ENCODE measurements at places on chromosomes 5 and 9.
A peak's percentile ranks its signal among the peaks of the same experiment; 100 is the strongest.

DNA sequence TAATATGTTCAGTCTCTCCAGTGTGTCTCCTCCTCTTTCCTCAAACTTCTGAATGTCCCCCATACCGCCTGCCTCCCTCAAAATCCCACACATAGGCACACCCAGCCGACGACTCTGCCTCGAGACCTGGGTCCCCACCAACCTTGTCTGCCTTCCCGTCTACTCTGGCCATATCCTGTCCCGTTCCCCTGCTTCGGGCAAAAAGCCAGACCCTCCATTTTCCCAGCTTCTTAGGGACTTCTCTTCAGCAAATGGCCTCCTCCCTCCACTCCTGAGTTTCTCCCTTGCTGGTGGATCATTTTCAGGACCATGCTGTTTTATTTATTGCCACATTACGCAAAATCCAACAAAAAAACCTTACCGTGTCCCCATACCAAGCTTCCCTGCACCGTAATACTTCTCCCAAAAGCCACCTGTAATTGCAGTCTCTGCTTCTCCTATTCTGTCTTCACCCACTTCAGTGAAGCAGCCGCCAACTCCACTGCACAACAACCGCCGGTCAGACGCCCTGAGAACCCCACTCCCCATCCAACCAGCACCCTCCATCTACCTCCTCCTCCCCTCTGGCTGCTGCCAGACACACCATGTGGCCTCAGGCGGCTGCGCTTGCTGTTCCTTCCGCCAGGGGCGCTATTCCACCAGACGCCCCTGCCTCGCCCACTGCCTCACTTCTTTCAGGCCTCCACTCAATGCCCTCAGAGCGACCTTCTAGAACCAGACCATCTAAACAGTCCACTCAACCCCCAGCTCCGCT, 117.0 kb downstream of the TRPM6 start:
- DNase-seq, result peak; percentile 2

DNA sequence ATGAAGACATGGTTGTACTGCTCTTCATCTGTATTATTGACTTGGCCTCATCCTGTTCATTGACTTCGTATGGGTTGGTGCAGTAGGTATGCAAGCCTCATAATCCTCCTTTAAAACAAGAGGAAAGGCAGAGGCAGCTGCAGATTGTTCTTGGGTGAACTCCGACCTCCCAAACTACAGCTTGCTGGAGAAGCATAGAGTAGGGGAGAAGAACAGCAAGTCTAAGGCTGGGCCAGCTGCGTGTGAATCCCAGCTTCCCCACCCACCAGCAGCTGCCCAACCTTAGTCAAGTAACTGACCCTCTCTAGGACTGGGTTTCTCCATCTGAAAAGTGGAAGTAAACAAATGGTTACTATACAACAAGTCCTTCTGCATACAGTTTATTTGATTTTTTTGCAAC, 114.5 kb upstream of the WWC1 start:
- no peak for DNase-seq

GRCh38 chr9:84136119-84136868, 155.7 kb downstream of the RMI1 start:
- DNase-seq, result no peak

- DNase-seq, result peak; percentile 41
These were observed 786 bp upstream of the NTNG2 start for GRCh38 chr9:132160802-132161742.

GRCh38 chr9:119963798-119964372, 594.6 kb upstream of the BRINP1 start:
- DNase-seq, result no peak

DNA sequence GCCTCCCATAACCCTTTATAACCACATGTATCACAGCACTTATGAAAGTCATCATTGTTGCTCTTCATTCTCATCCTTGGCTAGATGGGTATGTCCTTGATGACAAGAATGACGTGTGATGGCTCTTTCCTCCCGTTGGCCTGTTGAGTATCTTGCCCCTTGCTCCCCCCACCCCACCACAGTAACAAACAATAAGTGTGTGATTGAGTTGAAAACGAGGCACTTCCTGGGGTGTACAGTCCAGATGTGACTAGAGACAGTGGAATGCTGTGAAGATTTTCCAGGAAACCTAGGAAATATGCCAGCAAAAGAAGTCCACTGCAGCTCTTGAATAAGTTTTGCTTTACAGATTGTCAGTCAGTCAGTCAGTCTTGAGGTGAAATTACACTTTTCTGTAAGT, 262.5 kb downstream of the ELAVL2 start:
- no peak for DNase-seq

DNA sequence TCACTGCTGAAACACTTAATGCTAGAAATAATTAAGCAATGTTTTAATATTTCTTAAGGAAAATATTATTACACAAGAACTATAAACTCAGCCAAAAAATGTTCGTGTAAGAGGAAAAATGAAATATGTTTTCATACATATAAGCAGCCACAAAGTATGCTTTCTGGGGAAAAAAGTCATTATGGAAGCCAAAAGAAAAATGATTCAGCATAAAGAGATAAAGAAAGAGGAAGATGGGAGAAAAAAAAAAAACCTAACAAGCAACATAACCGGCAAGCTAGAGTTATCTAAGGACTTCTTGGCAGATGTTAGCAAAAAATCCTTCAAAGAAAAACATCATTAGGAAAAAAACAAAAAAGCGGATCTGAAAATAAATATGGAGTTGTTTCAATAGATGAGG, 179.1 kb downstream of the MUSK start:
- DNase-seq, result no peak

- no peak for DNase-seq
These were observed 2.1 kb downstream of the SLC6A3 start for GRCh38 chr5:1443171-1443570.

DNA sequence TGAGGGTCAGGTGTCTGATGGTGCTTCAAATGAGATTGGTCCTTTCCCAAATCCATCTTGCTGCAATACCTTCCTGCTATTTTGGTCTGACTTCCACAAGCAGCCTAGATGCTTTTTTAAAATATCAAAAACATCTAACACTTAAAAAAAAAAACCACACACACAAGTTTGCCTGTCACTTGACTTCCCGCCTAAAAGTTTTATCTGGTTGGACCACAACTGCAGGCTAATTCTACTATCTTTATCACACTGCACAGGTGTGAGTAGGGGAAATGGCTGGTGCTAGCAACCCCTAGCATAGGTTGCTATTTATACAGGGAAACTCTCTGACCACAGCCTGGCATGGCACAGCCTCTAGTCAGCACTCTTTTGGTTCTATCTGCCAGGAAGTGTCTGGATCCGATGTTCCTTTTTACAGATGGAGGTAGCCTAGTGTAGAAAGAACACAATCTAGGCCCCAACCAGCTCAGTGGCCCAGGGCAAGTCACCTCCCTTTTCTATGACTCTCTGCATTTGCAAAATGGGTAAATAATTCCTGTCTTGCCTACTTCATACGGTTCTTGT, at the start of gene HEMGN:
TSS of gene HEMGN (minus strand) at position 92 of the 564 bp plus-strand sequence. CDS start at position 56, 36 bp downstream.
- DNase-seq, result no peak

DNA sequence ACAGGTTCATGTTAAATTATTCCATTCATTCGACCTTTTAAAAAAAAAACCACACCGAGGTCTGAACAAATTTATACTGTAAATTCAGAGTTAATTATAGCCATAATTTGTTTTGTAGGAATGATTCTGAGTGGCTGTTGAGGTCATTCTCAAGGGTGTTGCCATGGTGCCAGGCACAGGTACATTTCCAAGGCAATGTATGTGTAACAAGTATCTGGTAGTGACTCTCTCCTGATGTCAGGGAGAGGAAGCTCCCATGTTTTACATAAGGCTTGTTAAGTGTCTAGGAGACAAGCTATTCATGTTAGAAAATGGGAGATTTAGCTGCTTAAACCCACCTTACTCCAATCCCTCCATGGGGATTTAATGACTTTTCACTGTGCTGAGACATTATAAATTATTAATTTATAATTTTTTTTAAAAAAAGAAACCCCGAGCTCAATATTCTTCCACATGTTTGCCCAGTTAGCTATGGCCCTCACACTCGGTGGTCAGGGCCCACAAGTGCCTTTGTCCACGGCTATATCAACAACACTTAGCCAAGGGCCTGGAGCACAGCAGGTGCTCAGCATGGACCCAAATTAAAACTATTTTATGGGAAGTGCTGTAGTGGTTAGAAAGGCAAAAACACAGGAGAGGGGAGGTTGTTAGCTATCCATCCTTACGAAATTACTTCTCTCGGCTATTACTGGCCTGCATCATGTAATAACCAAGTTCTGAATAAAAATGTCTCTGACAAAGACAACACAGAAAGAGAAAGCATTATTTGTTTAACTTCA, 154.6 kb upstream of the GNA14 start:
- DNase-seq, result no peak

DNA sequence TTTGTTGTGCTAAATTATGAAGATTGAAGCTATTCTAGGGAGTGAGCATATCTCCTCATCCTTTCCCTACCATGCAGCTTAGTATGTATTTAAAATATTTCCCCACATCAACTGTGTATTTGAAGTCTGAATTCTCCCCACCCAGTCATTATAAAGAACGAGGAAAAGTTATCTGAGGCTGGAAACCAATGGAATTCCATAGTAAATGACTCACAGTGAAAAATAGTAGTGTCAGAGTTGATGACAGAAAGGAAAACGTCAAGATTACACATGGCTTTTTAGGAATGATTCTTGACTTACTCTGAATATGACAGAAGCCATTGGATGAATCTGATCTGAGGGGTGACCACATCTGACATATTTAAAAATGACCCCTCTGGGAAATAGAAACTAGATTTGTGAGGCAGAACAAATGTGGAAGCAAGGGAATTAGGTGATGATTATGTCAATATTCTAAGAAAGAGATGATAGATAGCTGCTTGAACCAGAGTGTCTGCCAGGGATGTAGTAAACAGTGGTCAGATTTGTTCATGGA, 1768.9 kb upstream of the CDH9 start:
- DNase-seq, result no peak

GRCh38 chr9:87148331-87149104, 201.2 kb upstream of the GAS1 start:
- DNase-seq, result no peak

- peak; percentile 43 for DNase-seq
These were observed 74.7 kb downstream of the FGF1 start for GRCh38 chr5:142611154-142611553.

DNA sequence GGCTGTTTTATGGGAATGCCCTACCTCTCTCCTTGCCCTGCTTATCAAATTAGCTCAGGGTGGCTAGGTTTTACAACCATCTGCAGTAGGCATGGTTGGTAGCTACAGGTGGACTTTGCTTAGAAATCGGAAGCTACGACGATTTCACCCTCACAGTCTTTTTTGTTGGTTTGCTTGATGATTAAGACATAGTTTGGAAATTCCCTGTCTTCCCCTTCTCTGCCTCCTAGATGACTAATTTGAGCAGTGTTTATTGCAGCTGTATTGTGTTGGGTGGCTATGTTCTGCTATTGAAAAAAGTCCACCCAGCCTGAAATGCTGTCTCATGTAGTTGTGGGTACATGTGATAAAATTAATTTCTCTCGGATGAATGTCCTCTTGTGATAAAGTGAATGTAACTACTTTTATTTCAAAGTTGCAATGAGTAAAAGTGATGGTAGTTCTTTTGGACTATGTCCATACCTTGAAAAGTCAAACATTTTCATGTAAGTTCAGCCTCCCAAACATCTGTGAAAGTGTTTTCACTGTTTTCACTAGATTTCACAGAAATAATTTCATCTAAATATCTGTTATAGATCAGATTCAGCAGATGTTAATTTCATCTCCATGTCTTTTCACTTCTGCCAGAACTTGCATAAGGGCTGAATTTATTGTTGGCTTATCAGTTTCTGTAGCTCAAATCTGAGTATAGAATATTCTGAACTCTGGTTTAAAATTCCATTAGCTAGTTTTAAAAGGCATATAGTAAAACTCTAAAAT, 37.3 kb upstream of the FYB1 start:
- no peak for DNase-seq

GRCh38 chr5:173640156-173640804, 23.8 kb upstream of the BOD1 start:
- DNase-seq, result no peak

GRCh38 chr9:113913426-113914195, 37.5 kb downstream of the ZNF618 start:
- DNase-seq, result no peak

DNA sequence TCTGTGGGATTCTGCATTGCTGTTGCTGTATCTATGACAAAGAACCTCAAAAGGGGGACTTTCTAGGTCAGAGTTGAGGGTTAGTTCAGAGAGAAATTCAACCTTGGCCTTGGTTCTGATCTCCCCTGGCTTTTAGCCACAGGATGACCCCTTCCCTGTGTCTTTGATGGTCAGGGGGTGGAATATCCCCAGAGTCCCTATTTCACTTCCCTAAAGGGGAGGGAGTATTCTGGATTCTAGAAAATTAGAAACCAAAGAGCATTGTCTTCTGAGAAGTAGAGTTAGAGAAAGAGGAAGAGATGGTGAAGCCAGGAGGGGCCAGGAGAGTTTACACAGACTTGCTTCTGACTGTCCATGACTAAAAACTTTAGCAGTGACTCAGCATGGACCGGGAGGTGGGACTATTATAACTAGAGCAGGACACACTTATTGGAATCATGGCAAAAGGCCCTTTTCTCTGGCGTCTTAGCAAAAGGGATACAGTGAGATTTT, 56.2 kb upstream of the LPAR1 start:
- DNase-seq, result no peak

- DNase-seq, result no peak
These were observed 97.6 kb upstream of the FANCC start for GRCh38 chr9:95415158-95415557.

DNA sequence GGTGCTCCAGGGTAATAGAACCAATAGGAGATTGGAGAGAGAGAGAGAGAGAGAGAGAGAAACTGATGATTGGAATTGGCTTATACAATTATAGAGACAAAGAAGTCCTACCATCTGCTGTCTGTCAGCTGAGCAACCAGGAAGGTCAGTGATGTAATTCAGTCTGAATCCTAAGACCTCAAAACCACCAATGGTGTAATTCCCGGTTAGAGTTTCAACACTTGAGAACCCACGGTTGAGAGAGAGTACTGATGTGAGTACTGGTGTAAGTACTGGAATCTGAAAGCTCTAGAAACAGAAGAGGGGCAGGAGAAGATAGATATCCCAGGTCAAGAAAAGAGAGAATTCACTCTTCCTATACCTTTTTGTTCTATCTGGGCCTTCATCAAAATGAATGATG, 775.8 kb downstream of the EFNA5 start:
- no peak for DNase-seq

DNA sequence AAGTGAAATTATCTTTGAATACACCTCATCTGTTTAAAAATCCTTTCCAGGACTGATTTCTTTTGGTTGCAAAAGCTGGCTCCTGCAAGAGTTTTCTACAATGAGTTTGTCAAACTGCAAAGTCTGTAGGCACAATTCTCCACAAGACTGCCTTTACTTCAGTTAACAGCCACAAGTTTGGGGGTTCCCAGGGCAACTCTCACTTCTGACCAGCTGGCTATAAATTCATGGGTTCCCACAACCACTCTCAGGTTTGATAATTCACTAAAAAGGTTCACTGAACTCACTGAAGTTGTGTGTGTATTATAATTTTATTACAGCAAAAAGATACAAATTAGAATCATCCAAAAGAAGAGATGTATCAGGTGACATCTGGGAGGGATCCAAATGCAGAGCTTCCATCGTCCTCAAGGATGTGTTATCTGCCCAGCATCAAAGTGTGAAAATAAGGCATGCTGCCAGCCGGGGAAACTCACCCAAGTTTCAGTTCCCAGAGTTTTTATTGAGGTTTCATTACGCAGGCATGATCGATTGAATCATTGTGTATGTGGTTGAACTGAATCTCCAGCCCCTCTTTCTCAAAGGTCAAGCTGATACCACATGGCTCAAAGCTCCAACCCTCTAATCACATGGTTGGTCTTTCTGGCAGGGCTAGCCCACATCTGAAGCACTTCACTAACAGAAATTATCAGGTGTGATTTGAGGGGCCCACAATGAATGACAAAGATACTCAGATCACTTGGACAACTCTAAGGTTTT, 19.0 kb upstream of the PSIP1 start:
- no peak for DNase-seq
